HS-5 (cell line): ENCODE measurements at places on chromosomes 16 and 17.

GRCh38 chr17:75386430-75386829 lies 19.0 kb downstream of the GRB2 start:
- DNase-seq, result no peak

- DNase-seq, result no peak
Measured at GRCh38 chr16:84075376-84075775, 32.8 kb upstream of the SLC38A8 start.

GRCh38 chr17:73635101-73635817 lies 9.0 kb downstream of the SDK2 start:
- no peak for DNase-seq

- DNase-seq, result peak; percentile 59
Measured at GRCh38 chr16:30740364-30741251, 7.6 kb upstream of the PHKG2 start.

DNA sequence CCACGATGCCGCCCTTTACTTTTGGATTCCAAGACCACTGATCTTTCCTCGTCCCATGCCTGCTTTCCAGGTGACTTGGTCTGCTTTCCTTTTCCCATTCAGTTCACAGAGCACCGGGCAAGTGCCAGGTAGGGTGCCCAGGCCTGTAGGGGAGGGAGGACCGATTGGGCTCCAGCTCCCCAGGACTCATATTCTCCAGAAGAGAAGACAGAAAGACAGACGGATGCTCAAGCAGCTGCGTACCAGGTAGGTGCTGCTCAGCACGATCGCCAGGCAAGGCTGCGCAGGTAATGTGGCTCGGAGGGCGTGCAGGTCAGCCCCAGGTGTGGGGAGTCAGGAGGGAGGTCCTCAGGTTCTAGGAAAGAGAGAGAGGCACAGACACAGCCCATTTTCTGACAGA lies 67.5 kb upstream of the ZNF423 start:
- no peak for DNase-seq

DNA sequence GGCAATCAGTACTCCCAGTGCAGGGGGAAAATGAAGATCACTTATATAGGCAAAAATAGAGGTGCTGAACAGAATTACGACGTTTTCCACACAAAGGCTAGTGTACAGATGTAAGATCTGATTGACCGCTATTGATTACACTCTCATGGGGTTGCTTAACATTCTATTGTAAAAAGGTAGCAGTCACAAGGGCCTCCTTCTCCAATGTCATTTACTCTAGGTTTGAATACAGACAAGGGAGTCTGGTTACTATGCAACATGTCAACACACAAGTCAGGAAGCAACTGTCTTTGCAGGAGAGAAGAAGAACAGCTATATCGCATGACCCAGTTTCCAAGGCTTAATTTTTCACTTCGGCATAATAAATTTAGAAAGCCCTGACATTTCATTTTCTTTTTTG lies 7.9 kb downstream of the KRT37 start:
- no peak for DNase-seq

GRCh38 chr16:87874639-87875427 lies 5.5 kb upstream of the SLC7A5 start:
- no peak for DNase-seq

DNA sequence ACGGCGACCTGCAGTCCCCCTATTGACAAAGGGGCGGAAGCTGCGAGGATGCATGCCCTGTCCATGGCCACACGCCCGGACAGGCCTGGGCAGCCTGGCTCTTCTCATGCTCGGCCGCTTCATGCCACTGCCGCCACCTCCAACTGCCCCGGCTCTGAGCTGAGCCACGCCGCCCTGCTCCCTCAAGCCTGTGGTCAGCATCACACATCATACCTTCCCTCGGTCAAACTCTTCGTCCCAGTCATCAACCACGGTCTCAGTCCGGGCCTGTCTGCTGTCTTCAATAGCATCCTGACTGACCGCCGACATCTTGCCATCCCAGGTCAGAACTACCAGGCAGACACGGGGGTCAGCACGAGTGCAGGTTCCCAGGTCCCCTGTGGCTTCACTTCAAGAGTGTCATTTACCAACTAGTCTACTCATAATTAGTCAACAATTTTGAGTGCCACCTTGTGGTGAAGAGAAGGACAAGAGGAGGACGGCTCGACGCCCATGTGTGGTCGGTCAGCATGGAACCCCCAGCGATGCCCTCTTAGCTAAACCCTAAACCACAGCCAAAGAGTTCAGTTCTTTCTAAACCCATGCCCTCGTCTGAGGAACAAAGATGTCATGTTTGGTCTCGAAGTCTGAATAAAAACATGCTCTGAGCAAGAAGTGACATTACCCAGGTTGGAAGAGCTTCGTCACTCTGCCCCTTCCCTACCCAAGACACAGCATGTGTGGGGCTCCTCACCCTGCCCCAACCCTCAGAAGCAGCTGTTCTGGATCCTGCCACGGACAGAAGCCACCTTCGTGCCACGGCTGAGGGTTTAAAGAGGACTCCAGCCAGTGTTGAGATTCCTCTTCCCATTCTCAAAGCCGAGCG lies 16.9 kb upstream of the CYTH1 start:
- no peak for DNase-seq

- DNase-seq, result no peak
Measured at GRCh38 chr17:40980117-40980516, 4.0 kb downstream of the KRT40 start.

- DNase-seq, result peak; percentile 59
Measured at GRCh38 chr16:89633064-89633631, 19.7 kb downstream of the DPEP1 start.

- DNase-seq, result no peak
Measured at GRCh38 chr16:440627-441026, 15.2 kb downstream of the RAB11FIP3 start.

GRCh38 chr16:30888856-30889499 lies 4.9 kb downstream of the BCL7C start:
- DNase-seq, result no peak

GRCh38 chr17:77897741-77898301 lies 60.7 kb upstream of the TNRC6C start:
- no peak for DNase-seq

GRCh38 chr17:8837563-8838075 lies 29.9 kb downstream of the PIK3R6 start:
- no peak for DNase-seq

- no peak for DNase-seq
Measured at GRCh38 chr17:58344047-58344790, 7.8 kb downstream of the SUPT4H1 start.

DNA sequence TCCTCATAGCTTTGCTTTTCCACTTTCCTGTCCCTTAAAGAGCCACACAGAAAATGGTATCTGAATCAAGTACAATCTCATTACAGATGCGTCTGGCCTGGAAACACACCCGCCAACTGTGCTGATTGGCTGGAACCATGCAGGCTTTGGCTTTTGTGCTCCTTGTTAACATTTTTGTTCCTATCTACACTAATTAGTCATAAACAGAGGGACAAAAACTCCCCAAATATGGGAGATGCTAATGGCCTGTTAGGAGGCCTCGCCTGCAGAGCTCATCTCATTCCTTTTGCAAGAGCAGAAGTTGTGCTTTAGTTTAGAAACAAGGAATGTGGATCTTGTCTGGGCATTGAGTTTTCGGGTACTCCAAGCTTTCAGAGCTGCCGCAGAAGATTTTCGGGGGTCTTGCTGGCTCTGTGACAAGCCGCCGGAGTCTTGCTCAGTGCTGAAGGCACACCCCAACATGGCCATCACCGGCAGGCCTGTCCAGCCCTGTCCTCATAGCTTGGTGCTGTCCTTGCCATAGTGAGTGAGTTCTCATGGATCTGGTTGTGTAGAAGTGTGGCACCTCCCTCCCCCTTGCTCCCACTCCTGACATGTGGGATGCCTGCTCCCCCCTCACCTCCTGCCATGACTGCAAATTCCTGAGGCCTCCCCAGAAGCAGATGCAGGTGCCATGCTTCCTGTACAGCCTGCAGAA lies 69.8 kb downstream of the METRNL start:
- no peak for DNase-seq

DNA sequence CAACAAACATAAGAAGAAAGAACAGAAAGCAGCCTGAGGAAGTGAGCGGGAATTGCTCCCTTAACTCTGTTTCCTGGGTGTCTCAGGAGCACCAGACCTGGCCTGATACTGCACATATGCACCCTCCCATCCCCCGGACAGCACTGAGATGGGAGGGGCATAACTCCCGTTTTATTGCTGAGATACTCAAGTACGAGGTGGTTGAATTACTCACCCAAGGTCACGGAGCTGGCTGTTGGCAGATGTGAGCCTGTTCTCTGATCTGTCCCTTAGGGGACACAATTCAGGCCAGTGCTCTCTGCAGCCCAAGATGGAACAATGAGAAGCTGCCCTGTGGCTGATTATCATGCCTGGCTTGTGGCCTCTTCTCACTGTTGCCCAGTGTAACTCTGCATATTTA lies 9.1 kb upstream of the MED9 start:
- no peak for DNase-seq

GRCh38 chr16:59783191-59783590 lies 1049.1 kb upstream of the GOT2 start:
- peak; percentile 9 for DNase-seq

- DNase-seq, result no peak
Measured at GRCh38 chr17:3835410-3836229, 10.4 kb downstream of the NCBP3 start.

- DNase-seq, result no peak
Measured at GRCh38 chr16:27728691-27729090, 178.7 kb downstream of the KATNIP start.

DNA sequence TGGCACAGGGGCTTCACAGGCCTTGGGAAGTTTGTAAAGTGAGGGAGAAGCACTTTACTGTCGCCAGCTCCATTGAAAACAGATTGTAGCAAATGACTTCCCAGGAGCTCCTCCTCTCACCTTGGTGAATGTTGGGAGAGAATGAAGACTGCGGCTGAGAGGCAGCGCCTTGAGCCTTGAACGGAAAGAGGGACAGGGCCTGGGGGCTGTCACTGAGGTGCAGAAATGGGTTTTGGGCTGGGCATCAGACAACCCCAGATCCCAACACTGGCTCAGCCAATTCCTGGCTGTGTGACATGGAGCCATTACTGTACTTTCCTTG lies 603 bp upstream of the MRTFB start:
- no peak for DNase-seq

DNA sequence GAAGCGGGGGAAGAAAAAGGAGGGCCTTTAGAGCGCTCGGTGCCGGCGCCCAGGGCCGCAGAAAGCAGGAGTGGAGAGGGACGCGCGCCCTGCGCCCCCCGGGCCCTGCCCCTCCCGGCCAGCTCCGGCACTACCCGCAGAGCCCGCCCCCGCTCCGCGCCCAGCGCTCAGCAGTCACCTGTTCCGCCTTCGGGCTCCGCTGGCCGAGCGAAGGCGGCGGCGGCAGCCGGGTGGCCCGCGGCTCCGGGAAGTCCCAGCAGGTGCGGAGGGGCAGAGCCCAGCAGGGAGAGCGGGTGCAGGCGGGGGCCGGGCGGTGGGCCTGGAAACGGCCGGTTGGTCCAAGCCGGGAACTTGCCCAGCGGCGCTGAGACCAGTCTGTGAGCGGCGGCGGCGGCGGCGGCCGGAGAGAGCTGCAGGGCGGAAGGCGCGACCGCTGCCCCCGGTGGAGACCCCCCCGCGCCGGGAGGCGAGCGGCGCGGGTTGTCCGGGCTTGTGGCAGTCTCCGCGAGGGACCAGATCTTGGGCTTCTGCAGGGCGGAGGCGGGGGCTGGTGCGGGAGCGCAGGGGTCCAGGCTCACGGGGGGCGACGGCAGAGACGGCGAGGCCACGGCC lies 2.2 kb downstream of the IRX3 start:
- no peak for DNase-seq

- no peak for DNase-seq
Measured at GRCh38 chr16:82598771-82599170, 28.0 kb upstream of the CDH13 start.

- peak; percentile 58 for DNase-seq
Measured at GRCh38 chr17:46192439-46193150, 634 bp downstream of the KANSL1 start.

GRCh38 chr16:67548265-67549126 lies 13.8 kb upstream of the CTCF start:
- DNase-seq, result no peak

GRCh38 chr17:11730747-11731146 lies 132.5 kb downstream of the DNAH9 start:
- no peak for DNase-seq

DNA sequence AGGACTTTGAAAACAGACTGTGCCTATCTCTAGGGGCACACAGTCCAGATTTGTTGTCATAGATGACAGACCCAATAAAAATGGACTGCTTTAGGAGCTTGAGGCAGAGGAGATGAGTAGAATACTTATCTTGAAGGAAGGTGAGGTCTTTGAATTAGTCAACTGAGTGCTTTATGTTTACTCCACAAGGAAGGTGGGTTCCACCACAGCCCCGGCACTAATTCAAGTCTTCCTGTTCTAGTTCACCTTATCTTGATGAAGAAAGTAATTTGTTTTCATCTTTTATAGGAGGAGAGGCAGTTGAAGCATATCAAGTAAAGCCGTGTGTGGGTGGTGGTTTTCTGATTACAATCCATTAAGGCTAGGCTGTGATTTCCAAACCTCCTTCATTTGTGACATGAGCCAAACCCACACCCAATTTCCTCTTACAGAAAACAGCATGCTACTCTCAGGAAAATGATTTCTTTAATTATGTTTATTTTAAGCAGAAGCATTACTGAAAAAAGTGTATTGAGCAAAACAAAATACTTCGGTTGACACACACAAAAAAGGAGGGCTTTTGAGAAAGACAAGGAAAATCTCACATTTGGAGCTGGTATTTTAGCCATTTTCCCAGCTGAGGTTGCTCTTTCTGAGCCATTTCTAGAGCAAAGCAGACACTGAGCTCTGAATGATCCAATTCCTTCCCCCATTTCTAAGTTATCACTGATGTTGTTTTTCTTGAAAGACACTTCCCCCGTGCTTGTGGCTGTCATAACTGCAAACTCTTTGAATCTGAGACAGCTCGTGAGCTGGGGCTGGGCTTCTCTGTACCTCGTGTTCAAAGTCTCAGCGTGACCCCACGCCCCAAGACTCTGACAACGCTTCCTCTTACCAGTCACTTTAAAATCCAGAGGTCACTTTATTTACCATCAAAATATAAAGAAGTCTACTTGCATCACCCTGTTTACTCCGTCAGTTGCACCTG lies 35.4 kb downstream of the CDRT15 start:
- no peak for DNase-seq

DNA sequence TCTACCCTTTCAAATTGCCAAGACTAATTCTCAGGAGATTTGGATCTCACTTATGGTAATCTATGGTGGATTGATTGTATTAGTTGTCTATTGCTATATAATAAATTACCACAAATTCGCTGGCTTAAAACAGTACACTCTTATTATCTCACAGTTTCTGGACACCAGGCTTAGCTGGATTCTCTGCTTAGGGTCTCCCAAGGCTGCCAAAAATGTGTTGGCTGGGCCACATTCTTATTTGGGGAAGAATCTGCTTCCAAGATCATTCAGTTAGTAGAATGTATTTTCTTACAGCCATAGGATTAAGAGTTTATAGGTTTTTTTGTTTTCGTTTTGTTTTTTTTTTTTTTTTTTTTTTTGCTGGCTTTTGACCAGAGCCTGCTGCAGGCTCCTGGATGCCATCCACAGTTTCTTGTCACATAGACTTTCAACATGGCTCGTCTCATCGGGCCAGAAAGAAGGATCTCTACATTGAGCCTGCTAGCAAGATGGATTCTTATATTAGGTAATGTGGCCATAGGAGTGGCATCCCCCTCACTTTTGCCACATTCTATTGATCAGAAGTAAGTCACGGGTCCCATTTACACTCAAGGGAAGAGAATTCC lies 415.3 kb downstream of the KIF2B start:
- DNase-seq, result no peak

GRCh38 chr16:4520913-4521312 lies 17.7 kb downstream of the CDIP1 start:
- no peak for DNase-seq

- no peak for DNase-seq
Measured at GRCh38 chr17:2532146-2532720, 20.5 kb upstream of the METTL16 start.
